ENCODE measurements at places on chromosomes 12 and 14.

- no peak for DNase-seq
Measured at GRCh38 chr14:23300687-23301223, 1.9 kb downstream of the PPP1R3E start.

DNA sequence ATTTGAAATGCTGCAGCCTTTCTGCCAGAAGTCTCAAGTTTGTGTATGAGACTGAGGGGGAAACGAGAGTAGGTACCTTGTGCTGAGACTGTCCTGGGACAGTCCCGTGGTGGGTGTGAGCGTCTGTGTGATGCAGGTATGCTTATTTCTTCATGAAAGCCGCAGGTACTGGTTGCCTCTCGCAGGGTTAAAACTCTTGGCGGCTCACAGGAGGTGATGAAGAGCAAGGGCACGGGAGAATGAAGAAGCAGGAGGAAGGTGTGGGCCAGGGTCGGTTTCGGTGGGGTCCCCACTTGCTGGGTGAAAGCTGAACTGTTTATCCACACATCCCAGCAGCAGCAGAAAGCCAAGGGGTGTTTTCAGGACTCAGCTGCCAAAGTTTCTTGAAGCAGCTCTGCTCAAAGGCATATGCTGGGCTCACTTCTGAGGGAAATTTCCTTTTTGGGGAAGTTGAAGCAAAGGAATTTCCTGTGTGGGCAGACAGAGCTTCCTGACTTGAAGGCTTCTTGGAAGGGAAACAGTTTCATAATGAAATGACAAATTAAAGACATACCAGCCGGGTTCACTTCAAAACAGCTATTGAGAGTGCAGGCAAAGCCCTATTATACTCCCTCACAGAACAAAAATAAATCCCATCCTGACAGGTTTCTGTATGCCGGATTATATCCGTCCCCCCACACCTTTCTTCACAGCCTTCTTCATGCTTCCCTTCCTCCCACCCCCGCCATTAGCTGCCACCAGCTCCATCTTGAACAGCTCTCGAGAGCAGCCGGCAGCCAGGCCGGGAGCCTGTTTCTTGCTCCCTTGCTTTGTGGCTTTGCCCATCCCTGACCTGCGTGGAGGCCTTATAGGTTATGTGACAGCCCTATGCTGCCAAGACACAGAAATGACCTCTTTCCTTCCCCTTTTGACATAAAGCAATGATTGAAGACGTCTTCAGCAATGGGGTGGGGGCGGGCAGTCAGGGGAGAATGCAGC, 116.6 kb downstream of the ETV6 start:
- DNase-seq: peak; percentile 56

DNA sequence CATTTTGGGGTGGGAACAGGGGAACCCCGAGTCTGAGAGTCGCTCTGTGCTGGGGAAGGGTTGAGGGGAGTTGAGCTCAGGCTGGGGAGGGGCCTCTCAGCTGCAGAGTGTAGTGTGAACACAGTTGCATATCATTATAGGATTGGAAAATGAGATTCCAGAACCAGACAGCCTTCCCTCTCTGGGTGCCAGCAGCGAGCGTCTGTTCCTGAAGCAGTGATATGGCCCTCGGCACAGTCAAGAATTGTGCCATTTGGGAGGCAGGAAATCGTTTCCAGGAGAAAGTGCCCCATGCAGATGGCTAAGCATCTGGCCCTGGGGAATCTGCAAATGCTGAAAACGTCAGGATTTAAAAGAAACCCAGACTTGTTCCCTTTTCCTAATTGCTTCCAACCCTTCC, 70.4 kb upstream of the SFSWAP start:
- DNase-seq: no peak

DNA sequence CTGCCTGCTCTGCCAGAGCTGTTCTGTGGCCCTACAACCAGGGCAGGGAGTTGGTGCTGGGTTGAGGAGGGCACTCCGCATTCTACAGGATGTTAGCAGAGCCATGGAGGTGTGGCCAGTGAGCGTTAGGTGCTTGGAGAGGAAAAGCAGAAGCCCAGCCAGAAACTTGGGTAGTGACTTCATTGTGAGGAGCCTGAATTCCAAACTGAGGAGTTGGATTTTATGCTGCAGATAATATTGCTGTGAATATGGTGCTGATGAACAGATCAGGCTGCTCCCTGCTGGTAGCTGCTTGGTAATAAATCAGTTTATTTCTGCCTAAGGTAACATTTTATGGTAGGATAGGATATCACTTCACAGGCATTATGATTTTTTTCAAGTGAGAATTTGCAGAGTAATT, 7.1 kb upstream of the CCDC175 start:
- no peak for DNase-seq

DNA sequence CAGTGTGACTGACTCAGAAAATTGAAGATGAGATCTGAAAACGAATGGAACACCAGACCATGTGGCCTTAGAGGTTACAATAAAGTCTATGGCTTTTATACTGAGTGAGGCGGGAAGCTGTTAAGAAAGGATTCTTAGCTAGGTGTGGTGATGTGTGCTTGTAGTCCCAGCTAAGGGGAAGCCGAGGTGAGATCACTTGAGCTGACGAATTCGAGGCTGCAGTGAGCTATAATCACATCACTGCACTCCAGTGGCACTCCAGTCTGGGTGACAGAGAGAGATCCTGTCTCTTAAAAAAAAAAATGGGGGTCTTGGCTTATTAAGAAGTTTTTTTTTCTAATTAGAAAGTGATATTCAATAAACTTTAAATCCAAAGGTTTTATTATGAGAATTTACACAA, 678.6 kb downstream of the TMTC2 start:
- DNase-seq: no peak

DNA sequence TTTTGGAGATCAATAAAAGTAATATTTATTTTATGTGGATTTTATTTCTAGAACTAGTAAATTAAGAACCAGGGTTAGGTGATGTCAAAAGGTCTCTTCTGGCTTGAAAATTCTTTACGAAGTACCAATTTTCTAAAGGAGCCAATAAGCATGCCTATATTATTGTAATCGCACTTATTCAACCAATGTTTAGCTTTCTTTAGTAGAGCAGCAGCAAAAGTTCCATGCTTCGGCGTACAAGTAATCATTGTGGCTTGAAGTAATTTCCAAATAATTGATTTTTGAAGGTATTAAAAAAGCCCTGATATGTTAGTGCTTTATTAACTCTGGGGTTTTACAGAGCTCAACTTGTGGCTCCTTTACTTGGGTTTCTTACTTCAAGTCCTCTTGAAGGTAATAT, 3.4 kb downstream of the RMST start:
- DNase-seq: no peak

DNA sequence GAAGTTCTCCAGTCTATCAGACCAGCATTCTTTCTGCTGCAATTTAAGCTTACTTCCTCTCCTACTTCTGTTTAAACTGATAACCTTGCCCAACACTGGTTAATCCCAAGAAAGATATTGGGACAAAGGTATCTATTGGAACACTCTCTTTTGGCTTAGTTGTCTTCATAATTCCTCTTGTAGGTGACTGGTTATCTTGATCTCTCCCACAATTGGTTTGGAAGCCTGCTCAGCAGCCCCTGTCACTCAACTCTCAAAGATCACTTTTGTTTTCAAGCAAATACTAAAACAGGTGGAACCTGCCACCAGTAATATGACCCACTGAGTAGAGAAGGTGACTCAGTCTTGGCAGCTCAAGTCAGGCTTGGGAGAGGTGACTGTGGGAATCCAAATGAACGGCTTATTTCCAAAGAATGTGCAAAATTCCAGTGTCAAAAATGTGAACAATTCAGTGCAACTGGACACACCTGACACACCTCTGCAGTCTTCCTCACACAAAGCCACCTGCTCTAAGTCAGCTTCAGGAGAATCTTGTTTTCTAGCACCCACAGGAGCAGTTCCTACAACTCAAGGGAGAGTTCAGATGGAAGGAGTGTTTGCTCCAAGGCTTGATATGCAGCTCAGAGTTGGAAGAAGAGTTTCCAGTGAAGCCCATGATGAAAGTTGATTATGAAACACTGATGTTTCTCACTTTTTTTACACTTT, 83.2 kb upstream of the SLC38A2 start:
- no peak for DNase-seq

DNA sequence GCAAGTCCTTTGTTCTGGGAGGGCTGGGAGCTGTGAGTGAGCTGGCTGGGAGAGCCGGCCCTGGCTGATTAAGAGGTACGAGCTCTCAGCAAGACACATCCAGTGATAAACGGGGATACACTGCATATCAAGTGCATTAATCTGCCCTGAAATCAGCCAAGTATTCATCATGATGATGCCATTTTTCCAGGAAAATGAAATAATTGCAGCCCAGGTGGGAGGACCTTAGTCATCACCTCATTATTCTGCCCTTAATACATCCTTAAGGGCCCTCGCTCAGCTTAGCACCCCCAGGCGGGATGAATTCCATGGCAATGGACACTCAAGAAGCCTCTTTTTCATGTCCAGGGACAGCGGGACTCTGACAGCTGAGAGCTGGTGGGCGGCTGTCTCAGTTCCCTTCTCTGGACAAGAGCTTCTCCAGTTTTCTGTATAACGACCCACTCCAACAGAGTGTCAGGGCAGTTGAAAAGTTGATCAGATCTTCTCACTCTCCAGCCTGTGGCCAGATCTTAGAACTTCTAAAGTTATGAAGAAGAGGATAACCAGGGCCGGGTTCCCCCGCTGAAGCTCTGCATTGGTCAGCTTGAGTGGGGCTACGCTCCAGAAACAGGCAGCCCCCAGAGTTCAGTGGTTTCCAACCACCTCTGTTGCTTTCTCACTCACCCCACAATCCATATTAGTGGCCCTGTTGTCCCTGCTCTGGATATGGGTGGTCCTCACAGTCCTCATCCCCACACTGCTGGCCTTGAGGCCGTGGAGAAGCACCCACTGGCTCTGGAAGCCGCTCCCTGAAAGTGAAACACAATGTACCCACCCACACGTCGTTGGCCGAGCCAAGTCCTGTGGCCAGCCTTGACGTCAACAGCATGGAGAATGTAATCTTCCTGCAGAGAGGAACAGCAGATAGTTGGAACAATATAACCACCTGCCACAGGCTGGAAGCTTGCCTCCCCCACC, 306.2 kb upstream of the DIO3 start:
- no peak for DNase-seq

DNA sequence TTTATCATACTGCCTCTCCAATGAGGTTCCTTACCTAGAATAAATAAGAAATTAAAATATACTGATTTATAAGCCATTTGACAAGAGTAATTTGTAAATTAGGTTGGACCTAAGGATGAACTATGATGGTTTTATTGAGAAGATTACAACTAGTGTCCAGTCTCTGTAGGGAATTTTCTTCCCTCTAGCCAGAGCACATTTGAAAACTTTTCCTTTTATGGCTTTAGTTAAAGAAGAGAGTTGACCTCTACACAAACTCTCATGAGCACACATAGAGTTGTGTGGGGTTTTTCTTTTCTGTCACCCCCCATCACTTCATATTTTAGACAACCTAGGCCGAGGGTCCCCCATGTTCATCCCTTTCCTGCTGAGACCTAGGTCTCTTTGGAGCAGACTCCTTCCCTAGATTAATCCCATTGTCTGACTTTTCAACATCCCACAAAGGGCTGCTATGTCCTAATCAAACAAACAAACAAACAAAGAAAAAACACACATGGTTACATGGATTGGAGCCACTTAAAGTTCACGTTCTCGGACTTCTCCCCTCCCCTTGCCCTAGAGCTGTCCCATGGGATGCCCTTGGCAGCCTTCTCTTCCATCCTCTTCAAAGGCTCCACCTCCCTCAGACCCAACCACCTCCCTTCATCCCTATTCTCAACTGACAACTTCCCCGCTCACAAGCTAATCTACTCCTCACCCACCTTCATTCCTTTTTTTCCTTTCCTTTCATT, 40.7 kb downstream of the GPR135 start:
- DNase-seq: no peak

- no peak for DNase-seq
Measured at GRCh38 chr12:47843226-47843980, 23.7 kb upstream of the HDAC7 start.

- DNase-seq: no peak
Measured at GRCh38 chr14:65260786-65261185, 151.7 kb upstream of the FUT8 start.

- no peak for DNase-seq
Measured at GRCh38 chr12:44875417-44875953, 630 bp downstream of the NELL2 start.

GRCh38 chr12:58513301-58513834, 406.9 kb downstream of the LRIG3 start:
- no peak for DNase-seq
